ENCODE measurements at places on chromosomes 1 and 21.

GRCh38 chr21:41764558-41765419 lies 2.1 kb downstream of the RIPK4 start:
- no peak for DNase-seq

DNA sequence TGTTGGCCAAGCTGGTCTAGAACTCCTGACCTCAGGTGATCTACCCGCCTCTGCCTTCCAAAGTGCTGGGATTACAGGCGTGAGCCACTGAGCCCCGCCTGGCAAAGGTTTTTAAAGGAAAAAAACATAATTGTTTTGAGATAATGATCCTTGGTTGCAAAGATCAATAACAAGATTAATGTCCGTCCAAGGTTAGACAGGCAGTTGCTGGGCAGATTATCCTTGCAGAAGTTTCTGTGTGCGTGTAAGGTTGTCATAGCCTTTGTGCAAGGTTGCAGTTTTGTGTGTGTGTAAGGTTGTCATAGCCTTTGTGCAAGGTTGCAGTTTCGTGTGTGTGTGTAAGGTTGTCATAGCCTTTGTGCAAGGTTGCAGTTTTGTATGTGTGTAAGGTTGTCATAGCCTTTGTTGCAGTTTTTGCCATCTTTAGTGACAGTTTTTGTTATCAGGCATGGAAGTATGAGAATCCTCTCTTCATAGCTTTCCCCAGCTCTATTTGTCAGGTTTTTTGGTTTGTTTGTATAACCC lies 3.6 kb downstream of the YBEY start:
- no peak for DNase-seq

- DNase-seq, result no peak
Observed at GRCh38 chr21:23401278-23401677, 2206.0 kb downstream of the MRPL39 start.

- DNase-seq, result no peak
Observed at GRCh38 chr1:171715813-171716251, 26.0 kb downstream of the VAMP4 start.

DNA sequence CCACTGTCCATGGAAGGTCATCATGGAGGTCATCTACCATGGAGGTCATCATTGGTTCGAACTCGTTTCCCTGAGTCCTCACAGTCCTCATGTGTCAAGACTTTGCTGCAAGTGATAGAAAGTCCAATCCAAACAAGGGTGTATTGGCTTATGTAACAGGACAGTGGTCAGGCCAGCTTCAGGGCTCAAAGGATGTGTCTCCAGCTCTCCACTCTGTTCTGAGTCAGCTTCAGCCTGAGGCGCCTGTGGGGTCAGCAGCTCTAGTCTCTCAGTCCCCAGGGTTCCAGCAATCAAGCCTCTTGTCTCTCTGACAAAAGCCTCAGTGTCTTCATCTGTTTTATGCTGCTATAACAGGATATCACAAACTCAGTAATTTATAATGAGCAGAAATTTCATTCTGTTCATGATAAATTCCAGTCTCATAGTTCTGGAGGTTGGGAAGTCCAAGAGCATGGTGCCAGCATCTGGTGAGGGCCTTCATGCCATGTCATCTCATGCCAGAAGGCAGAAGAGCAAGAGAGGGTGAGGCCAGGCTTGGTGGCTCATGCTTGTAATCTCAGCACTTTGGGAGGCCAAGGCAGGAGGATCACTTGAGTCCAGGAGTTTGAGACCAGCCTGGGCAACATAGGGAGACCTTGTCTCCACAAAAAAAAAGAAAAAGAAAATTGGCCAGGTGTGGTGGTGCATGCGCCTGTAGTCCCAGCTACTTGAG lies 19.5 kb downstream of the A3GALT2 start:
- no peak for DNase-seq

GRCh38 chr1:66510407-66510806 lies 23.5 kb upstream of the SGIP1 start:
- DNase-seq, result no peak

GRCh38 chr1:30135698-30136097 lies 587.7 kb downstream of the MATN1 start:
- DNase-seq, result no peak

- no peak for DNase-seq
Observed at GRCh38 chr1:8951231-8951630, 5.6 kb downstream of the CA6 start.

- no peak for DNase-seq
Observed at GRCh38 chr1:159743651-159744410, 29.4 kb upstream of the CRP start.

- DNase-seq, result no peak
Observed at GRCh38 chr1:171226747-171227370, 21.4 kb upstream of the FMO1 start.

DNA sequence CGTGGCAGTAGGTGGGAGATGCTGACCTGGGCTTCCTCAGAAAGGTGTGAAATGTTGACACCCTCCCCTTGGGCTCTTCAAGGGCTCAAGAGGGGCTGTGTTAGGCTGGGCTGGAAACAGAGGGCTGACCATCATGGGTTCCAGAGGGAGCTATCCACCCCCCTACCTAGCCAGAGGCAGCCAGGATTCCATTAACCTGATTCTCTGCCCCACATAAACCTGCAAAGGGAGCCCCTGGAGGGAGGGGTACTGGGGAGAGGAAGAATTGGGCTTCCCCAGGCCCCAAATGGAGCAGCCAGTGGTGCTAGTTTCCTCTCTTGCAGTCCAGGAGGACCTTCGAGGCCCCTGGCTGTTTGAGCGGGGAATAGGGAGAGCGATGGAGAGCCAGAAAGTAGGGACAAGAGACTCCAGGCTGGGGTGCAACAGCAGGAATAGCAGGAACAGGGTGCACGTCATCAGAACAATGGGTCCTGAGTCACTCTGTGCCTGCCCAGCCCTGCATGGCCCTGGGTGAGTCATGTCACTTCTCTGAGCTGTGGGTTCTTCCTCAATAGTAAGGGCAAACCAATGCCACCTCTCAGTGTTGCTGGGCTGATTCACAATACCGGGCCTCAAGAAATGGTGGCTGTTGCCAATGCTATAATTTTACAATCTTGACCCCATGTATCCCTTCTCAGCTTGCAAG lies 121.2 kb downstream of the EPHB2 start:
- peak; percentile 32 for DNase-seq

- DNase-seq, result no peak
Observed at GRCh38 chr21:41227357-41228005, 59.5 kb downstream of the BACE2 start.

- DNase-seq, result no peak
Observed at GRCh38 chr1:42935313-42935895, 23.3 kb downstream of the SLC2A1 start.

GRCh38 chr1:22296701-22297591 lies 154.0 kb upstream of the WNT4 start:
- no peak for DNase-seq

- DNase-seq, result no peak
Observed at GRCh38 chr1:108881369-108881768, 4.6 kb downstream of the GPSM2 start.

DNA sequence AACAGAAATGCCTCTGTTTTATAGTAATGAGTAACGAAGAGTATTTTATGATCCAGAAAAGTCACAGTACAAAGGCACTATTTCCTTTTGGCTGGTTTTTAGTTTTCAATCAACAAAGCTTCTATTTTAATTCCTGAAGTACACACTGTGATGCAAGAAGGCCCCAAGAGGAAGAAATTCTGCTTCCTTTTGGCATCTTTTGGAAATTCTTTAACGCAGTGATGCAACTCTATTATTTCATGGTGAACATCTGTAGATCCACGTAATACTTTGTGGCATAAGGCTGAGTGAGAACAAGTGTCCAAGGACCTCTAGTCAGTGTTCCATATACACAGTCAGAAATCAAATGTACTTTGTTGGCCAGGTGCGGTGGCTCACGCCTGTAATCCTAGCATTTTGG lies 137.5 kb downstream of the TGFB2 start:
- no peak for DNase-seq

GRCh38 chr21:38567335-38567969 lies 69.2 kb upstream of the ERG start:
- DNase-seq, result no peak

GRCh38 chr1:167533851-167534300 lies 15.5 kb upstream of the CD247 start:
- DNase-seq, result peak; percentile 58

DNA sequence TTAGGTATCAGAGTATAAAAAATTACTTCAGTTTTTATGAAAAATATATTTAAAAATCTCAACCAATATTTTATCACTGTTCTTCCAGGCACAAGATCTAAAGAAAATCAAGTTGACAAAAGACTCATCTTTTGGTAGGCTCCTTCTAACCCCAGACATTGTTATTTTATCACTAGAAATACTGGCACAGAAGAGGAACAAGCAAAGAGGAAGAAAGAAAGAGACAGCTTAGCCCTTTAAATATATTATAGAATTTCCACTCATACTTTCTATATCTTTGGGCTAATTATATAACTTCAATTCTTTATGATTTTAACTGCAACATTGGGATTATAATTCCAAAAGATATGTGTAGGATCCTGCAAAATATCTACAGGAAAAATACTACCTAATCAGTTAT lies 32.4 kb downstream of the SPTA1 start:
- no peak for DNase-seq

GRCh38 chr1:225617479-225617878 lies 35.4 kb downstream of the ENAH start:
- no peak for DNase-seq

- DNase-seq, result no peak
Observed at GRCh38 chr1:80566867-80567266, 1233.9 kb upstream of the ADGRL2 start.

DNA sequence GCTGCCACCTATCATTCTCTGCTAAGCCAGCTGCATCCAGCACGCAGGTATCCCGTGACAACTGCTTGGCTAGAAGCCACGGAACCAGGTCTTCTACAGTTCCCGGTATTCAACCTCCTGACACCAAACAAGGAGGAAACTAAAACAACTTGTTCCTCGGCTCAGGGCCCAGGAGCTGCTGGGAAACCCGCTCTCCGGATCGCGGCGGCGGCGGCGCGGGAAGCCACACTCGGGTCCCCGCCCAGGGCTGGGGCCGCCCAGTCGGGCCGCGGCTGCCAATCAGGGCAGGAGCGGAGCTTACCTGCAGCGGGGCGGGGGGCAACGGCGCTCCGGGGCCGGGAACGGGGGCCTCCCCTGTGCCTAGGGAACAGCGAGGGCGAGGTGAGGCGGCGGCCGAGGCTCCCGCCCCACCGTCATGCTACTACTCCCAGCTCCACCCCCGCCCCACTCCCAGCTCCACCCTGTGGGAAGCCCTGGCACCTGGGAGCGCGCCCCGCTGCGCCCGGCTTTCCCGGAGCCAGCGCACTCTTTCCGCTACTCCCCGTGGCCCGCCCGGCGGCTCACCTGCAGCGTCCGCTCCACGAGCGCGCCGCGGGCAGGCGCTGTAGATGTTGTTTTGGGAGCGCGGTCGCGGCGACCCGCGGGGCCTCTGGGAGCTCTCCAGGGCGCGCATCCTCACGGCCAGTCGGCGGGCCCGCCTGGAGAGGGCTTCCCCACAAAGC lies 12.1 kb downstream of the IL24 start:
- peak; percentile 66 for DNase-seq

GRCh38 chr1:118987468-118988185 lies 516 bp downstream of the TBX15 start:
- peak; percentile 85 for DNase-seq

GRCh38 chr1:67748630-67749029 lies 63.6 kb downstream of the GADD45A start:
- DNase-seq, result no peak

DNA sequence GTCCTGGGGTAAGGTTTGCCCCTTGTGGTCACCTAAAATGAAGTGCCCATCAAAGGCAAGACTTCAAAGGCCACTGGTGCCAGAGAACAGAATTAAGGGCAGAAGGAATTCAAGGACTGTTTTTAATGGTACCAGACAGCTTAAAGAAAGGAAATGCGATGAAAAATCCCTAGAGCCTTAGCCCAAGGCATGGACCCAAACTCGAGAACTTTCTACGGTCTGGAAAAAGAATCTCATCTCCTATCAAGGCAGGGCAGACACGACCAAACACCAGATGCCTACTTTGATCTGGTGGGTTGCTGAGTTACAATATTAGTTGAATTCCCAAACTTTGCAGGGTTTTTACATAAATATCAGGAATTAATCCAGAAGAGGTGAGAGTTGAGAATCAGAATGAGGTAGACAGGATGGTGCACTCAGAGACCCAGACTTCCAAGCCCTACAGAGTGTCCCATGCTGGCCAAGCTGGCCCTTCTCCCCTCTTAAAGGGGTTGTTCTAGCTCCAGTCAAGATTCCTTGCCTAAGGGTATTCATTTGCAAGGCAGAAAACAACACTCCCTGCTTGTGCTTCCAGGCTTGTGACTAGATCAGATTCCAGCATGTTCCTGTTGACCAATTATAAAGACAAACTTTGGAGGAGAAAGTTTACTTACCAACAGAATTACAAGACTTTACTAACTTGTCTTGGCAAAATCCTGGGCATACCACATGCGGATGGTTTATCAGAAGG lies 48.0 kb downstream of the EDN2 start:
- DNase-seq, result no peak

DNA sequence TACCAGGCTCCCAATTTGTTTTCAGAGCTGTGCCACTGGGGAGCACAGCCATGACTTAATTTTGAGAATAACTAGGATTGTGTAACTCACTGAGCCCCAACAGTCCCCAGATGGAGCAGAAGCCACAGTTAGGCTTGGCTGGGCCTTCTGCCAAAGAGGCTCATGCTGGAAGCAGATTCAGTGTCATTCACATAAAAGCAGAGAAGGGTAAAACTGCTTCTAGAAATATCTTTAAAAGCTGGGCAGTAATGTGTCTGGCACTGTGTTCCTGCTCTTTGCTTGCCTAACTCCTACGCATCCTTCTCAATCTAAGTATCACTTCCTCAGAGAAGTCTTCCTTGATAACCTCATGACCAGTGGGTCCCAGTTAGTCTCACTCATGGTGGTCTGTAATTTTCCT lies 20.3 kb downstream of the STK40 start:
- peak; percentile 66 for DNase-seq

DNA sequence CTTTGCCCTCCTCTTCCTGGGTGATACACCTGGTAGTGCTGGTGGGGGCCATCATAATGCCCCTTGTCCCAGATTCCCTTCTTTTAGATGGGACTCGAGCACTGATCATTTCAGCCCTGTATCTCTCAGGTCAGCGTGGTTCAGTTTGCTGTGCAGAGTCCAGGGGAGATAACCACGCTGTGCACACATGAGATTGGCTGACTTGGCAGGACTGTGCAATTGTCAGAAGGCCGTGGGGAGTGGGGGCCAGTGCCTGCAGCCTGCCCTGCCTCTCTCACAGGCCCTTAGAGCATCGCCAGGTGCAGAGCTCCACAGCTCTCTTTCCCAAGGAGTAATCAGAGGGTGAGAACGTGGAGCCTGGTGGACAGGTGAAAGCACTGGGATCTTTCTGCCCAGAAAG lies 15.2 kb downstream of the EPHX1 start:
- DNase-seq, result no peak

GRCh38 chr1:187096689-187097088 lies 267.9 kb downstream of the PLA2G4A start:
- DNase-seq, result no peak

DNA sequence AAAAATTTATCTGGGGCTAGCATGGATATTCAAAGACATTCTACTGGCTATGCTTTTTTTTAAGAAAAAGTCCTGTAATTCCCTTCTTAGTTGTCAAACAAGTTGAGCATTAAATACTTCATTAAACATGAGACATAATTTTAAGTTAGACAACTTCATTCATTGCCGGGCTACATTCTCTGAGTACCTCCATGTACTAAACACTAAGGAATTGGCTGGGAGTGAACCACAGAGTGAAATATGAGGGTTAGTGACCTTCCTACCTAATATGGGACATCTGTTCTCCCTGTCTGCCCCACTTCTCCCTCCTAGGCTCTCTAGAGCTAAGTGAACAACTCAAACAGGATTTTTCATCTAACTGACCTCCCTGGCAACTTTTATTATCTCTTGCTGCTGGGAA lies 370.4 kb downstream of the VAV3 start:
- DNase-seq, result no peak

GRCh38 chr1:52636721-52637695 lies 4.0 kb downstream of the SHISAL2A start:
- DNase-seq, result no peak
